Esophagus squamous epithelium (tissue), 5 donors: ENCODE measurements at places on chromosomes 1 and 21. TPM values are rescaled to one million over a fixed set of nuclear protein-coding genes. Genes with fewer than 3 reads are reported as not detected.

Gene PCP4
- 0.83 TPM for total RNA-seq

Gene COL16A1
- 9.4 TPM for total RNA-seq

GRCh38 chr1:98205291-98206017, 284.6 kb upstream of the DPYD start:
- DNase-seq = no peak

Gene DENND2D
- total RNA-seq = 55.3 TPM

DNA sequence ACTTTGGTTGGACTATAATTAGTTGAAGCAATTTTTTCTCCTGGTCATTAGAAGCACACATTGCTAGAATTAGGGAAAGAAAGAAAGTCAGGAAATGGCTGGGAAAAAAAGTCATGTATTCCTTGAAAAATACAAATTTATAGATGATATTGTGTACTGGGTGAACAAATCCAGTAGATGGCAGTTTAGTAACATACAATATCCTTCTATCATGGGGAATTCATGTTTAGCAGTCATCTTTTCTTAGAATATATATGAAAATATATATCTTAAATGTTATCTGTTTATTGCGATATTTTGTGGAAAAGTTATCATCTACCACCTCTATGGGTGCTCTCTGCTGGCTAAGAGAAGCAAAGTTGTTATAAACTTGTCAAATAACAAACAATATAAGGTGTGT, 13.1 kb upstream of the ZRANB2 start:
- DNase-seq = no peak

DNA sequence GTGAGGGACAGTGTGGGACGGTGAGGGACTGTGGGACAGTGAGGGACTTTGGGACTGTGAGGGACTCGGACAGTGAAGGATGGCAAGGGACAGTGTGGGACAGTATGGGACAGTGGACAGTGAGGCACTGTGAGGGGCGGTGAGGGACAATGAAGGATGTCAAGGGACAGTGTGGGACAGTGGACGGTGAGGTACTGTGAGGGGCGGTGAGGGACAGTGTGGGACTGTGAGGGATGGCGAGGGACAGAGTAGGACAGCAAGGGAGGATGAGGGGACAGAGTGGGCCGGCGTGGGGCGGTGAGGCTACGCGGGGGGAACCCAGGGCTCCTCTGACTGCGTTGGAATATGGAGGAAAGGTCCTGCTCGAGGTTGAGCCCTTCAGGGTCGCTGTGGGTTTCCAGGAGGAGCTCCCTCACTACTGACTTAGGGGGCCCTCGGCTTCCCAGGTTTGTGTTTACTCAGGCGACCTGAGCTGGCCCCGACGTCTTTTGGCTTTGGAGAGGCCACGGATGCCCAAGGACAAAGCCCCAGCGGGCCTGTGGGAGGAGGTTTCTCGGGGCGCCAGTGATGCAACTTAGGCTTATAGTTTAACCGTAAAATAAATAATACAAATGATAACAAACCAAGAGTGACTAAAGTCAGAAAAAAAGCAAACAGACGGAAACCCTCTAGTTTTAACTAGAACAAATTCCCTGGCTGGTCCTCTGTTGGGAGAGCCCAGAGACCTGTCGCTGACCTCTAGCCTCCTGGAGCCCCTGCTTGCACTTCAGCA, 1.1 kb upstream of the ERRFI1 start:
- no peak for DNase-seq

DNA sequence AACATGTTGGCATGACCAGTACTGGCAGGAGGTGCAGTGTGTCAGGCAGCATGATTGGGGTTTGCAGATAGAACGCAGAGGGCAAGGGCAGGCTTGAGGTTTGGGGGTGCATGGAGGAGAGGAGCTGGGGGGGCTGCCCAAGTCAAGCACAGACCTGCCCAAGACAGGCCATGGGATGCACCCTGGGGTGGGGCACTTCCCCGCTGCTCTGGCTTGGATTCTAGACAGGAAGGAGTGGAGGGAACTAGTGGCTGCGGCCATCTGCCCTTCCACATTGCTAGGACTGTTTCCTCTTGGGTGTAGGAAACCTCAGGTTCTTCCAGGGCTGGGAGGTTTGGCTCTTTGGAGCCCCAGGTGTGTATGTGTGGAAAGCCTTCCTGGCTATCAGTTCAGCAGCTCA, 3.0 kb downstream of the PDXK start:
- no peak for DNase-seq

DNA sequence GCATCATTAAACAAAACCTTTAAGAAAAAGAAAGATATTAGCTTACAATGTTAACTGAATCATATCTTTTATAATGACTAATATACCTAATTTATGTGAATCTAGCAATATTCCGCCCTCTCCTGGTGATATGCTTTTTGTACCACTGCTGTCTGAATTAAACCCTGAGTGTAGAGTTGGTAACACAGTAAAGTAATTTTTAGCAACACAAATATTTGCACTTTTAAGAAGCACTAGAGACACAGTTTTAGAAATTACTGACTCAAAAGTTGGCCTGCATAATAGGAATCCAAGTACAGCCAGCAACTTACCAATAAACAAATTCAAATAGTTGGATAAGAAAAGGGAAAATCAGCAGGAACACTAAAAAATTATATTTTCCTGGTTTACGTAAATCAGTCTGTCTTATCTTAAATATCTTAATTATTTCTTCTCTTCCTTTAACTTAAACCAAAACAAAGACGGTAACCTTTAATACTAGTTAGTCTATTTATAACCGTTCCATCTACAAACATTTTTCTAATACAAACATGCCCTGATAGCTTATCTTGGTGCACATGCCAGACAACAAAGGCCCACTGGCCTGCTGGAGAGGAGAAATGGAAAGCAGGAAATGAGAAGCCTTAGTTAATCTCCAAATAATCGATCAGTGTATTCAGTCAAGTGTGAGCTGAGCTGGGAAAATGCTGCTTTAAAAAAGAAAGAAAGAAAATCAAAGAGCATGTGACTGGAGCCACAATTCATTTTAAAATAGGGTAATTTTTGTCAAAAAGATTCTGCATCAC, 246.0 kb downstream of the RERE start:
- DNase-seq = no peak

DNA sequence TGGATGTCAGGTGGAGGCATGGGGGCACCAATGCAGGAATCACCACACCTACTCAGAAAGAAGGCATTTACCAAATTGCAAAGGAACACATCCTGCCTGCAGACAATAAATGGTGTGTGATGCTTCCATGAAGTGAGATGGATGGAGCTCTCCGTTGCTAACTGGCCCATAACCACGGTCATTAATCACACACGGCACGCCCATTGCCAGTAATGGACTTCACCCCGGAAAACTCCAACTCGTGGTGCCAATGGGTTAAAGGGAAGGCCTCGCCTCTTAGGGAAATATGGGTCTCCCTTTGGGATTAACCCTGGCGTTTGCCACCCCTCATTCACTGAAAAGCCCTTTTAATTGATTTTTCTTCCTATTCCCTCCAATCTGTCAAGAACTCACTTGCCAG, 443.1 kb upstream of the DAB1 start:
- no peak for DNase-seq

Gene SPRR3
- 7,283 TPM for total RNA-seq

- no peak for DNase-seq
These were observed 499.4 kb downstream of the NPHP4 start for GRCh38 chr1:5492846-5493245.

Gene BMP8B
- 0.18 TPM for total RNA-seq

GRCh38 chr1:192747301-192747700, 61.5 kb upstream of the RGS2 start:
- DNase-seq = no peak

Gene ABCA4
- 0.18 TPM for total RNA-seq

Gene SORT1
- total RNA-seq = 43.0 TPM

- DNase-seq = no peak
These were observed 878.3 kb upstream of the CXADR start for GRCh38 chr21:16634515-16634914.

- DNase-seq = no peak
These were observed 56.8 kb upstream of the GNG12 start for GRCh38 chr1:67889953-67890567.
